ENCODE measurements at places on chromosomes 4 and X.
A peak's percentile ranks its signal among the peaks of the same experiment; 100 is the strongest.

DNA sequence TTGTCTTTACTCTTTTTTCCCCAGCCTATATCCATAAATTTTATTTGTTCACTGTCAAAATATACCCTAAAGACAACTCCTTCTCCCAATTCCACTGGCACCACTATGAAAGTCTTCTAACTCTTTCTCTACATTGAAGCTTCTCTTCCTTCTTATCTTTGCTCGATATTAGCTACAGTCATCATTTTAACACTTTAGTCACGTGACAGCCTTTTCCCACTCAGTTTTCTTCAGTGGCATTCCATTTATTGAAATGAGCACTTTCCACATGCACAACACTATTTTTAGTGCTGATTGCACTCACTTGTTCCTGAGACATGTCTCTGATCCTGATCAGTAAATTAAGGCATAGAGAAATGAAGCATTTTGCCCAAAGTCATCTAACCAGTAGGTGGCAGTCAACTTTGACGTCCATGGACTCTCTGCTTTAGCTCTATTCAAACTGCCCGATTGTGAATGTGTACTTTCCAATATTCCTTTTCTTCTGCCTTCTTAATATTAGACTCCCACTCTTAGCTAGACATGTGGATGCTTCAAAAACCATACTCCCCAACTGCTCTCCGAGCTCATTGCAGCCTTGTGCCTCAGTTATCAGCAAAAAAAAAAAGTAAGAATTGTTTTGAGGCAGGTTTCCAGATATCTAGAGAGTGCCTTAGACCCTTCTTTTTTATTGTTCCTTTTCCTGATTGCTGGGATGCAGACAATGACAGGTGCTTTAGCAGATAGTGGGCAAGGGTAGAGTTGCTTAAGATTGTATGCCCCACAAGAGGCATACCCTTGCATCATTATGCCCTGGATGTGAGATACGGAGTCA, 394.4 kb upstream of the ADGRL3 start:
- DNase-seq, result peak; percentile 14
- H3K27ac ChIP-seq, result no peak overlapping the region

DNA sequence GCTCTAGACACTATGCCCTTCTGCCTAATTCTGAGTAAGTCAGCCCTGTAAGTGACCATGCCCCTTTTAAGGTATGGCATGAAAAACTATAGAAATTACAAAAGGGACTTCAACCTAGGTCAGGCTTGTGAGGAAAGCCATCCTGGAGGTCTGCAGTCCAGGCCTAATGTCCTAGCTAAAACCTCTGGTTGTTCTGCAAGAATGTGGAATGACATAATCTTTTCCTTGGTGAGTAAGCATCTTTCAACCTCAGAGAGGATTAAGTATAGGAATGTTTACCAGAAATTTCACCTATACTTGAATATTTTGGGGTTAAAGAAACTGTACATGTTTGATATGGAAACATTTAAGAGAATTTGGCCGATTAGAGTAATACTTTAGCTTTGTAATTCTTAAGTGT, 23.8 kb upstream of the HPSE start:
- H3K27ac ChIP-seq, result peak overlapping the region; percentile 82
- no peaks in the 10 kb centered on the region for H3K36me3 ChIP-seq
- peaks cover 21% of the 10 kb centered on the region for H3K4me1 ChIP-seq
- no peak overlapping the region for H3K4me3 ChIP-seq

GRCh38 chr4:80926891-80927290, 103.6 kb upstream of the BMP3 start:
- no peaks in the 10 kb centered on the region for H3K27me3 ChIP-seq
- H3K4me3 ChIP-seq, result no peak overlapping the region
- H3K36me3 ChIP-seq, result no peaks in the 10 kb centered on the region
- no peaks in the 10 kb centered on the region for H3K4me1 ChIP-seq
- no peak for DNase-seq
- no peak overlapping the region for H3K27ac ChIP-seq

DNA sequence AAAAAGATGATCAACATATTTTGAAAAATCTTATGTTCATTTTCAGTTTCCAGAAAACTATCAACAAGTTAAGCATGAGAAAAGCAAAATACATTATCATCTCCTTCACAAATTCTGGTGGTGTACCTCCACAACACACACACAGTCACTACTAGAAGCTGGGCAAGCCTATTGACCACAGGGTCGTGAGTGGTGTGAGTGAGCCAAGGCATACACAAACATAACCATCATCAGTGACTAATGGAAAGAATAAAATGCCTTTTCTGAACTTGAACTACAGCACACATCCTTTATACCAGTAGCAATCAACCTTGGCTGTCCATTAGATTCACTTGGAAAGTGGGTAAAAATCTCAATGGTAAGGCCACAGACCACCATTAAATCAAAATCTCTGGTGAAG, 180.2 kb downstream of the FAM47B start:
- H3K4me3 ChIP-seq, result no peak overlapping the region
- no peaks in the 10 kb centered on the region for H3K4me1 ChIP-seq
- H3K36me3 ChIP-seq, result no peaks in the 10 kb centered on the region
- peak; percentile 20 for DNase-seq

- no peak overlapping the region for H3K4me3 ChIP-seq
- peaks cover 3% of the 10 kb centered on the region for H3K4me1 ChIP-seq
- DNase-seq, result no peak
- no peaks in the 10 kb centered on the region for H3K27me3 ChIP-seq
- no peak overlapping the region for H3K27ac ChIP-seq
These were observed 75.9 kb downstream of the INTS12 start for GRCh38 chr4:105632599-105632998.

DNA sequence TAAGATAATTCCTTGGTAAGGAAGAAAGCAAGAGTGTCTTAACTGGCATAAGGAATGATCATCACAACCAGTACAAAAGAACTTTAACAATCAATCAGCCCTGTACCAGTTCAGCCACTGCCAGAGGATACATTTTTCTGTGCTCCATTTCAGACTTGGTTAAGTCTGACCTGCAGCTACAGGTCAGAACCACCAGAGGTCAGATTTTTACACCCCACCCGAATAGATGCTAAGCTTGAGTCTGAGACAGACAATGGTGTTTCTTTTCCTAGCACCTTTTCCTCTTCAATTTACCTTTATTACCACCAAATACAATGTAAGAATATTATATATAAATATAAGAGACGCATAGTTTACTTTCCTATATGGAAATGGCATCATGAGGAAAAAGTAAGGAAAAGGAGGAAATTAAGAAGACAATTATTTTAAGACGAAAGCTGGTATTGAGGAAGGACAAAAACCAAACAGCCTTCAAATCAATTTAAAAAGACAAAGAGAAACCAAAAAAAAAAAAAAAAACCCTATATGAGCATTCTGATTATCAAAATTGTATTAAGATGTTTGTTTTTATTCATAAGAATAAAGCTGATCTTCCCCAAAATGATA, 215.3 kb upstream of the TTC29 start:
- H3K36me3 ChIP-seq, result no peaks in the 10 kb centered on the region
- peak; percentile 41 for DNase-seq
- no peaks in the 10 kb centered on the region for H3K4me1 ChIP-seq
- no peaks in the 10 kb centered on the region for H3K27me3 ChIP-seq

- H3K27ac ChIP-seq, result peak overlapping the region; percentile 68
- H3K27me3 ChIP-seq, result no peaks in the 10 kb centered on the region
- DNase-seq, result peak; percentile 64
- H3K4me1 ChIP-seq, result peaks cover 4% of the 10 kb centered on the region
- no peak overlapping the region for H3K4me3 ChIP-seq
These were observed 134.2 kb downstream of the PWWP3B start for GRCh38 chrX:106302304-106302703.

GRCh38 chrX:67607466-67607865, 63.6 kb downstream of the AR start:
- H3K27me3 ChIP-seq, result no peaks in the 10 kb centered on the region
- peaks cover 16% of the 10 kb centered on the region for H3K4me1 ChIP-seq
- H3K36me3 ChIP-seq, result no peaks in the 10 kb centered on the region
- H3K4me3 ChIP-seq, result no peak overlapping the region

Data from astrocyte (in vitro differentiated cells and primary cell).